ENCODE measurements at places on chromosomes 2 and 18.

DNA sequence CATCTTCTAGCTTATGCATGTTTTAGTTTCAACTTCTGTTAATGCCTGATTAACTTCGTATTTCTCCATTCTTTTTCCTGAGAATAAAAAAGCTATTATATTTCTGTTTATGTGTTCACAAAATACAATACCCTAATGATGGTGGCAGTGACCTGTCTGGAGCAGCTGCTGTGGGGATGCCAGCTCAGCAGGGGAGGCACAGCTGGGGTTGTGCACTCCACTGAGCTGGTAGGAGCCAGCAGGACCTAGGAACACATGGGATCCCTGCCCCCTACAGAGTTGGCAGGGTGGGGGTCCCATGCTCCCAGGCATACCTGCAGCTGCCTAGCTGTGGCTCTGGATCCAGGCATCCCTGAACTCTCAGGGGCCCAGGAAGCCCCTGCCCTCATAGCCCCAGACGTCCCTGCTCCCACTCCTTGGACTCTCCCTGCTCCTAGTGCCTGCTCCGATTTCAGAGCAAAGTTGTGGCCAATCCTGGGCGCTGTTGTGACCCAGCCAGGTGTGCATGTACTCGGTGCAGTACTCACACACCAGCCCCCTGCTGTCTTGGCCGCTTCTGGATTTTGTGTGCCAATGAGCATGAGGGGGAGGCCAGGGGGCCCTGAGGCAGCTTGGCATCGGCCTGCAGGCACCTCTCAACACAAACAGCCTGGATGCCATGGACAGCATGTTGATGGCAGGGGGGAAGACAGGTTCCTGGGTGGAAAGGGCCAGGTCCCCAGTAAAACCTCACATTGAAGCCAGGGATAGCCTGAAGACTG, 546.0 kb downstream of the ZNF804A start:
- DNase-seq: no peak

GRCh38 chr2:9152975-9153642, 53.5 kb upstream of the ASAP2 start:
- no peak for DNase-seq

DNA sequence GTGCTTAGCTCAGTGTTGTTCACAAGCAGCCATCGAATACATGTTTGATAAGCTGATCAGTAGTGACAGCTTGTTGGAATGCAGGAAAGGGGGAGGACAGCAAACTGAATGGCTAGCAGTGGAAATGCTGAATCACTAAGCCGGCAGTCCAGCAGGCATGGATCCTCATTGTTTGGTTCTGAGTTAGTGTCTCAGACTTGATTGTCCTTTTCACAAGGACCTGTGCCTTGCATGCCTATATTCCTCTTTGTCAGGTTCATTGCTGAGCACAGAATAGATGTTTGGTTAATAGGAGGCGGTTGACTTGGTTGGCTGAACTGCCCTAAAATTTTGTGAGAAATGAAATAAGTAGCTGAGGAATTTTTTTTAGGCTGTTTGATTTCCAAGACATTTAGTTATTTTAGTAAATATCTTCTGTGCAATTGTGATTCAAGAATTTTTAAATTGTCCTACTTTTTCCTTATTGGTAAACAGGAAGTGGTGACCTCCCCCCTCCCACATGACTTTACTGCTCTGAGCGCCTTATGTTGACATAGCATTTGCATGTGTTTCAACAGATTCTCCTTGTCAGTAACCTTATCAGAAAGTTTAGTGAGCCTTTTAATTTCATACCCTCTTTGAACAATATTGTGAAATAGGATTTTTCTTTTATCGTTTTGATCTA, 21.4 kb upstream of the STON1 start:
- no peak for DNase-seq

- no peak for DNase-seq
Measured at GRCh38 chr18:78245451-78245850, 734.2 kb upstream of the SALL3 start.

- no peak for DNase-seq
Measured at GRCh38 chr18:48022531-48023329, 92.3 kb upstream of the SMAD2 start.

- no peak for DNase-seq
Measured at GRCh38 chr2:18560797-18561085, 288 bp upstream of the RDH14 start.

- DNase-seq: no peak
Measured at GRCh38 chr18:58054041-58054781, 10.2 kb downstream of the NEDD4L start.

DNA sequence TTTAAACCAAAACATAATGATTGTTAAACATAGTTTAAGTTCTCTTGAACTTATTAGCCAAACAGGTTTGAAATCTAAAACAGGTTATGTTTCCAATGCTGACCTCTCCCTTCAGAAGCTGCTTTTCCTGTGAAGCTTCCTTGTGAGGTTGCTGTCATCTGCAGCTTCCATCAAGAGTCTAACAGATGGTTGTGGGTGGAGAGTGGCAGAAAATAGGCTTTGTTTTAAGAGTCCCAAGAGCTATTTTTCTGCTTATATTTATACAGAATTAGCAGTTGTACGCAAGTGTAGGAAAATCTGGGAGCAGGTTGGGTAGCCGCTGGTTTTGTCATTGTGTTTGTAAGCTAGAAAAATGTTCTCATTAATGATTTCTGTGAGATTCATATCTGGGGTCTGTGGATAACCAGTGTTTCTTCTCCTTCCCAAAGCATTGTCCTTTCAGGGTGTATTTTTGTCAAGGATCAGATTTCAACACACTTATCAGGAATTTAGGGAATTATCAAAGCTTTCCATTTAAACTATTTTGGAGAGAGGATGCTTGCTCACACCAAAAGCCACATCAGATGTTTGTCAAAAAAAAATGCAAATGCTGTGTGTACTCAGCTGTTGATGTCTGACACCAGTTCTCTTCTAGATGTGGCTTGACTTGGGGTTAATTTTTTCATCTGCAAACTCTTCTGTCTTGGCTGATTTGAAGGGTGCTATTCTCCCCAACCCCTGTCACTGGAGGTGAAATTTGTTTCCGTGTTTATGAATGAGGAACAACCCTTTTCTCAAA, 78.1 kb upstream of the KIF5C start:
- DNase-seq: no peak
